SK-N-SH treated with all-trans-retinoic acid at 6 μM for 48 hours (cell line): ENCODE measurements at places on chromosomes 16 and 17.

DNA sequence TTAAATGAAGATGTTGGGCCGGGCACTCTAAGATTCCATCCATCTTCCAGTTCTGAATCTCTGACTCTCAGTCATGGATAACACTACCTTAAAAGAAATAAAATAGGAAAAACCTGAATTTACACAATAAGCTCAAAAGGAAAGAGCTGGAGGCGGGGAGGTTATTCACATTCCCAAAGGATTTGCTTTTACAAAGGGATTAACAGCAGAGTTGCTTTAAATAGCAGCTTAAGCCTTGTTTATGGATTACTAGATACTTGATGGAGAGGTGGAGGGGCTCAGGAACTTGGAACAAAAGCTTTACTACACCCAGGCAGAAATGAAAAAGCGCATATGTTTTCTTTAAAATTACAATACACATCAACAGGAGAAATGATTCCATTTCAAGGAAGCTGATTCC lies 84.5 kb downstream of the XYLT1 start:
- ATAC-seq = no peak

DNA sequence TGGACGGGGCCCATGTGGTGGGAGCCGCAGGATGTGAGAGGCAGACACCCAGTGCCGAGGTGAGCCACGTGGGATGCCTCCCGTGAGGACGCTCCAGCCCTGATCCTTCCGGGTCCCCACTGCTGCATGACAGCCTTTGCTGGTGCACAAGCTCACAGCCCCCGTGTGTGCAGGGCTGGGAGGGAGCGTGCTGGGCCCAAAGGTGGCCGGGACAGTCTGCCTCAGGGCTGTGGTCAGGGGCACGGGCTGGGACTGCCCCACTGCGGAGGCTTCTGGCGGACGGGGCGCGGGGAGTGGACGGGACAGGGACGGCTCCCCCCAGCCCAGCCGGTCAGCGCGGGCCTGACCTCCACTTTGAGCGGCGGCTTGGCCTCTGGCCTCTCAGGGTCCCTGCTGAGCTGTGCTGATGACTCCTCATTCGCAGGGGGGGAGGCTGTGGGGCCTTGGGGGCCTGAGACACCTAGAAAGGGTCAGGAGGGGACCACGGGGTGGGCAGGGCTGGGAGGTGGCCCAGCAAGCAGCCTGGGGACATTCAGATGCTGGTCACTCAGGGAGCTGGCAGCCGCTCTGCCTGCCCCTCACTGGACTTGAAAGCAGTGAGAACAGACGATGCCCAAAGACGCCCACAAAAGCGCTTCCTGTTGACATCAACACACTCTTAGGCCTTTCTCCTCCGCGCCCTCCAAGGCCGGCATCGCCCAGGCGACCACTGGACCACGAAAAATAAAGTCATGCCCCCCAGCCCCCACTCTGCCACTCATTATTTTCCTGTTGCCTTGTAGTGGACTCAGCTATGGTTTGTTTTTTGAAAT lies 9.3 kb upstream of the METRNL start:
- ATAC-seq = no peak; the same call in 2 of the 3 replicates

GRCh38 chr16:19874026-19874425 lies 10.6 kb downstream of the GPRC5B start:
- no peak for ATAC-seq

GRCh38 chr16:53207810-53208752 lies 153.3 kb downstream of the CHD9 start:
- ATAC-seq = peak; percentile 94

DNA sequence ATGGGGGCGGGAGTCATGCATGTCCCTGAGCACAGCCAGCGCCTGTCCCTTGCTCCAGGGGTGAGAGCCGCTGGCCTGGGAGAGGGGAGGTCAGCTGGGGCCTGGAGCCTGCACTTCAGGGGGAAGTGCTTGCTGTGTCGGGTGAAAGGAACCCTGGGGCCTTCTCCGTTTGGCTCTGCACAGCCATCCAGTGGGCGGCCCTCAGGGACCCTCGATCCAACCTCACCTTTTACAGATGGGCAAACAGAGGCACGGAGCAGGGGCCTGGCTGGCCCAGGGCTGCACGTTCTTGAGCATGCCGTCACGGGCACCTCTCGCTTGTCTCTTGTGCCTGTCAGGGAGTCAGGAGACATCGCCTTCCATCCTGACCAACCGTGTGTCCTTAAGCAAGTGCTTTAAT lies 1.8 kb downstream of the SNX20 start:
- ATAC-seq = no peak

DNA sequence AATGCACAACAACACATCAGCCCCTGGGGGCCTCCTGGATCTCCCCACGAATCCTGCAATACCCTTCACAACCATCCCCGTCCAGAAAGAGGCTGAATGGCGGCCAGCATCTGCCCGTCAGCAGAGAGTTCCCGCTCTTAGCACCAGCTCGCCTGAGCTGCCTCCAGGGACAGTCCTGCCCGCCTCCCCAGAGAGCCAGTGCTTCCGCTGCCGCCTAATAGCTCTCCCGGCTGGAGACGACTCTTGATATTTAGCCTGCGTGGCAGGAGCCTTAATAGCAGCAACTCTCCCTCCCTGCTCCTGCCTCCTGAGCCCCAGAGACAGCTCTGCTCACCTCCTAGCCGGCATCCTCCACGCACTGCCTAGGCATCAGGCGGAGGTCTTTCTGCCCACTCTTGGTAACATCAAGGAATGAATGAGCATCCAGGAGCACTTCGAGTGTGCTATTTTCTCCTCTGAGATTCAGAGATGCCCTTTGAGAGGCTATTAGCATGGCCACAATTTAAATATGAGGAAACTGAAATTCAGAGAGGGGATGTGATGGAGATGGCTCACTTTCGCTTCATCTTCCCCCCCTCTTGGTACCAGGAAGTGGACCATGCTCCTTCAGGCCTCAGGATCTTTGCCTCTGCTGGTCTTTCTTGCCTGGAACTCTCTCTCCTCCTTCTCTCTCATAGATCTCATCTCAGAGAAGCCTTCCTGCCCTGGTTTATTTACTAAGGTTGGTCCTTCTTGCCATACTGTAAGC lies 67.9 kb downstream of the RAI1 start:
- ATAC-seq = no peak

DNA sequence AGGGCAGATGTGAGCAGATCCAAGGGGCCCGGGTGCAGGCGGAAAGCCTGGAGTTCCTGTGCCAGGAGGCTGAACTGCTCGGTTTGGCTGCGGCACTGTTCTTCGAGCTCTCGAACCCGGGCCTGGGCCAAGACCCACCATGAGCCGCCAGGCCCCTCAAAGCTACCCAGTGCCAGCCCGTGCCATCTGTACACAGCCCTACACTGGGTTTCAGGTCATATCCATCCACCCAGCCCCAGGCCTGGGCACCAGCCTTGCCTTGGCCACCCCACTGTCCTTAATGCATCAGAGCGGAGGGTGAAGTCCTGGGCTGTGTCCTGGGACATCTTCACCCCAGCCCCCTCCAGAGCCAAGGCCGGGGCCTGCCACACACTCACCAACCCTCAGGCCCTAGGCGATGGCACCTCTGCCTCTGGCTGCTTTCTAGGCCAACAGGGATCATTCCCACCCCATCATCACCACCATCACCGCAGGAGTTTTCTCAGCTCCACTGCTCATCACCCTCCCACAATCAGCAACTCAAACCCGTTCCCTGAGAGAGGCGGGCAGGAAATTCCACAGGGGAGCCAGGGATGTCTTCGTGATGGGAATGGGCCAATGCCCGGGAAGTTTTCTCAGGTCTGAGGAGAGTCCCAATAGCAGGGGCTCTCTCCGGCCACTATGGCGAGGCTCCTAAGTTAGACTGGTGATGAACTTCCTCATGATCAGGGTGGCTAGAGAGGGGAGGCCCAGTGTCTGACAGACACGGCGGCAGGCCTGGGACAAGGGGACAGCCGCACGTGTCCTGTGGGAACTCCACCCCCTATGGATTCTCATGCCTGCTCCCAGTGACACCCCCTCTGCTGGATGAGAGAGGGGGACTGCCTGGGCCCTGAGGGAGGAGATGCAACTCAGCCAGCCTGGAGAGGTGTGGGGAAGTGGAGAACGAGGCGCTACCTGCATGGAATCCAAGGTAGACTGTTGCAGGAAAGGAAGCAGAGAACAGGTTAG lies 9.1 kb downstream of the TSPOAP1 start:
- ATAC-seq = no peak

DNA sequence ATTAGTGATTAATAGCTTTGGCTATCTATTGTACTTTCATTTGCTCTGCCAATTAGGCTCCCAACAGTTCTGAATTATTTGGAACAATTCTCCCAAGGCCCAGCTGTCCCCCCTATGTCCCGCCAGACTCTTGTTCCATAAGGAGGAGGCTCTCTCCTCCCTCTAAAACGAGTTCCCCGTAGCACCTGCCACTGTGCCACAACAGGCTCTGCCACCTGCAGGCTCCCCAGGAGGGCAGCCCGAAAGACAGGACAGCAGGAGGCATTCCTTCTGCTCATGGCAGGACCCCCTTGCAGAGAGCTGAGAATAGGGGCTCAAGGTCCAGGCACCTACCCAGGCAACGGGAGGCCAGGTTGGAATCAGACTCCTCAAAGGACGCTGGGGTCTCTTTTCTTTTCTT lies 9.0 kb downstream of the PITPNM3 start:
- ATAC-seq = no peak

GRCh38 chr17:57004944-57005579 lies 27.1 kb downstream of the SCPEP1 start:
- ATAC-seq = no peak

- ATAC-seq = peak; percentile 29
Observed at GRCh38 chr17:76725580-76726230, 701 bp downstream of the JMJD6 start.

- no peak for ATAC-seq
Observed at GRCh38 chr17:79317916-79318315, 243.3 kb downstream of the ENGASE start.

- no peak for ATAC-seq
Observed at GRCh38 chr17:14228903-14229302, 7.8 kb downstream of the CDRT15 start.

DNA sequence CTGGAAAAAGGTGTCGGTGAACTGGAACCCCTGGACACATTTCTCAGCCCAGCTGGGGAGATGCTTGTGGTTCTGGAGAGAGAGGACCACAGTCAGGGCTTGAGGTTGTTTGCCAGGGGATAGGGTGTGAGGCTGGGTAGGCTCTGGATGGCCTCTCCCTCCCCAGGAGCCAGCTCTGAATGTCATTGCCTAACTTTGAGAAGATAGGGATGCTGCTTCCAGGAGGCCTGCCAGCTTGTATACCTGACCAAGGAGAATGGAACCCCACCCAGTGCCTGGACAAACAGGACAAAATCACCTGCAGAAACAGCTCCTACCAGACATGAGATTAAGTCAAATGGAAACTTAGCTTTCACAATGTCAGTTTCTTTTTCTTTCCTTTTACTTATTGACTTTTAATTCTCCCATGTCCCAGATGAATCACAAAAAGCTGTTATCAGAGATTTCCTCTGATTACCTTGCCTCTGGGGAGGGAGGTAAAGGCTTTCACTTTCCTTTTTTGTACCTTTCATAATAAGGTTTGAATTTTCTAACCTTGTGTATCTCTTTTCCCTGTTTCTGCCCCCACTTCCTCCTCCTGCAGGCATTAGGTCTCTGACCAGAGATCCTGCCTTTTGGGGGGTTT lies 29.8 kb upstream of the PLLP start:
- ATAC-seq = no peak

- ATAC-seq = no peak
Observed at GRCh38 chr17:4972752-4973151, 5.1 kb upstream of the SPAG7 start.

GRCh38 chr17:5819396-5819795 lies 235.1 kb upstream of the NLRP1 start:
- no peak for ATAC-seq

GRCh38 chr16:10949424-10949970 lies 5.1 kb downstream of the CLEC16A start:
- ATAC-seq = no peak

GRCh38 chr17:80659651-80660050 lies 115.0 kb downstream of the RPTOR start:
- no peak for ATAC-seq

- ATAC-seq = no peak
Observed at GRCh38 chr17:61255647-61256046, 144.0 kb upstream of the TBX2 start.

- no peak for ATAC-seq
Observed at GRCh38 chr16:86455640-86456039, 54.7 kb upstream of the FOXF1 start.
